ENCODE measurements at places on chromosomes 2 and 18.

- no peak overlapping the region for H3K27ac ChIP-seq
- no peaks in the 10 kb centered on the region for H3K36me3 ChIP-seq
- no peaks in the 10 kb centered on the region for H3K27me3 ChIP-seq
Measured at GRCh38 chr2:14418115-14418514, 214.4 kb upstream of the LRATD1 start.

DNA sequence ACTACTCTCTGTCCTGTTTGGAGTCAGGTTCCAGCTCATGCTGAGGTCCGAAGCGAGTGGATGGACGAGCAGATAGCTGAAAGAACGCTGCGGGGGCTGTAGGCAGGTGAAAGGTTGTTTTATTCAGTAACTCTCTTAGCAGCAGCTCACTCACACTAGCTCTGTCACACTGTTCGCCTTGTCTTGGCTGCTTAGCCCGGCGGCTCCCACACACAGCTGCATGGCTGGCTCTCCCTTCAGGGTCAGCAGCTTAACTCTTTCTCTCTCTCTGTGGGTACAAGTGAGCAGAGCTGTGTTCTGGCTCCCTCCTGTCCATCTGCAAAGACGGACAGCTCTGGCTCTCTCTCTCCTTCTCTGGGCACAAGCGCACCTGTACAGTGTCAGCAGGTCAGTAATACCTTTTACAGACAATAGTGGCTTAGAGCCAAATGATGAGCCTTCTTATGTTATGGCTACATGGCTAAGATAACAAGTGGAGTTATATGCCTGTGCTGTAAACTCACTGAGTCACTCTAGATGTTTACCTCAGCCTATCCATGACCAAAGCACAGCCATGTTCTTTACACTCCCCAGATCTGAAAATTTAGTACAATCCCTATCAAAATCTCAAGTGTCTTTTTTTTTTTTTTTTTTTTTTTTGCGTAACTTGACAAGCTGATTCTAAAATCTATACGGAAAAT, 149.3 kb downstream of the GALNT1 start:
- H3K4me3 ChIP-seq, result peak overlapping the region; percentile 66
- peak overlapping the region; percentile 55 for H3K27ac ChIP-seq
- DNase-seq, result peak; percentile 23
- H3K4me1 ChIP-seq, result peaks cover 32% of the 10 kb centered on the region
- H3K27me3 ChIP-seq, result no peaks in the 10 kb centered on the region

DNA sequence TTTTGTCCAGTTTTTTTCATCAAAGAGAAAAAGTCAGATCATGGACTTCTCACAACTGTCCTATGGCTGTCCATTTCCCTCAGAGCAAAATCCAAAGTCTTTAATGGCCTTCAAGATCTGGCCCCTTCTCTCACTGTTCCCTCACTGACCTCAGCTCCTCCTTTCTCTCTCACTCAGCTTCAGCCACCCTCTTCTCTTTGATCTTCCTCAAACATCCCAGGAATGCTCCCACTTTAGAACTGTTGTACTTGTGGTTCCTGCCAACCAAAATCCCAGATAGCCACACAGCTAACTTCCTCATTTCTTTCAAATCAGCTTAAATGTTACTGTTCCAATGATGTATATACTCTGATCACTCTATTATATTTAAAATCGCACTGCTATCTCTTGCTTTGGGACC, 82.9 kb downstream of the NUP35 start:
- no peak overlapping the region for H3K27ac ChIP-seq
- peaks cover 9% of the 10 kb centered on the region for H3K4me1 ChIP-seq
- peaks cover 4% of the 10 kb centered on the region for H3K36me3 ChIP-seq
- H3K27me3 ChIP-seq, result no peaks in the 10 kb centered on the region
- DNase-seq, result no peak

GRCh38 chr2:241208058-241208457, 19.6 kb downstream of the ANO7 start:
- H3K27ac ChIP-seq, result no peak overlapping the region
- no peak for DNase-seq
- H3K4me1 ChIP-seq, result no peaks in the 10 kb centered on the region
- H3K27me3 ChIP-seq, result peaks cover 55% of the 10 kb centered on the region
- no peak overlapping the region for H3K4me3 ChIP-seq

GRCh38 chr2:232478571-232479340, 8.9 kb downstream of the ECEL1 start:
- H3K27ac ChIP-seq, result no peak overlapping the region
- H3K4me3 ChIP-seq, result no peak overlapping the region
- DNase-seq, result no peak
- H3K4me1 ChIP-seq, result no peaks in the 10 kb centered on the region
- H3K36me3 ChIP-seq, result no peaks in the 10 kb centered on the region

DNA sequence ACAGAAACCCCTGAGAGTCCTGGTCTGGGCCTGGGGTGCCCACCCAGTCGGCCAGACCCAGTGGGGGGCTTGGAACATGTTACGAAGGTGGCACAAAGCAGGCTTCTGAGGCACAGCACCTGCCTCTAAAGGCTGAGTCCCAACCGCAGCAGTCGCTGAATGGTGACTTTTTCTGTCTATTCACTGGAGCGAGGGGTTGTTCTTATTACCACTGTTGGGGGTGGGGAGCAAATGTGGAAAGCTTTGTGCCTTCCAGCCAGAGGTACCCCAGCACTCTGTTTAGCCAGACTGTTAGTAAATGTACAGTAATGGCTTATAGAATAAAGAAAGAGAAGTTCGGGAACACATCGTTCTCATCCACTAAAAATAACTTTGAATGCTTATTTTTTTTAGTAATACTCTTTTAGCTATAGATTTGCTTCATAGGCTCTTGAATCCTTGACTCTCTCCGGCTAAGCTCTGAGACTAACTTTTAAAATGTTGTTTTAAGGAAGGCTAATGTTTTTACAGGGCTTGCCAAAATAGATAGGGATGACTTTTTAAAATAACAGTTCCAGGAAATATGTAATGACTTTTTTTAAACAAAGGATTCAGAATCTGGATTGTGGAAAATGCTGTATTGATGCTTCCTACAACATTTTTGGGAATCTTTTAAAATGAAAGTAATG, 23.4 kb upstream of the PTPN2 start:
- no peak for DNase-seq
- H3K4me3 ChIP-seq, result no peak overlapping the region
- H3K27ac ChIP-seq, result no peak overlapping the region
- no peaks in the 10 kb centered on the region for H3K36me3 ChIP-seq
- no peaks in the 10 kb centered on the region for H3K4me1 ChIP-seq

GRCh38 chr2:96151595-96152303, 6.5 kb upstream of the DUSP2 start:
- H3K4me3 ChIP-seq, result no peak overlapping the region
- peaks cover 18% of the 10 kb centered on the region for H3K27me3 ChIP-seq
- no peak overlapping the region for H3K27ac ChIP-seq
- DNase-seq, result no peak

Data from Calu3 (cell line).